ENCODE measurements at places on chromosomes 2 and 18.

DNA sequence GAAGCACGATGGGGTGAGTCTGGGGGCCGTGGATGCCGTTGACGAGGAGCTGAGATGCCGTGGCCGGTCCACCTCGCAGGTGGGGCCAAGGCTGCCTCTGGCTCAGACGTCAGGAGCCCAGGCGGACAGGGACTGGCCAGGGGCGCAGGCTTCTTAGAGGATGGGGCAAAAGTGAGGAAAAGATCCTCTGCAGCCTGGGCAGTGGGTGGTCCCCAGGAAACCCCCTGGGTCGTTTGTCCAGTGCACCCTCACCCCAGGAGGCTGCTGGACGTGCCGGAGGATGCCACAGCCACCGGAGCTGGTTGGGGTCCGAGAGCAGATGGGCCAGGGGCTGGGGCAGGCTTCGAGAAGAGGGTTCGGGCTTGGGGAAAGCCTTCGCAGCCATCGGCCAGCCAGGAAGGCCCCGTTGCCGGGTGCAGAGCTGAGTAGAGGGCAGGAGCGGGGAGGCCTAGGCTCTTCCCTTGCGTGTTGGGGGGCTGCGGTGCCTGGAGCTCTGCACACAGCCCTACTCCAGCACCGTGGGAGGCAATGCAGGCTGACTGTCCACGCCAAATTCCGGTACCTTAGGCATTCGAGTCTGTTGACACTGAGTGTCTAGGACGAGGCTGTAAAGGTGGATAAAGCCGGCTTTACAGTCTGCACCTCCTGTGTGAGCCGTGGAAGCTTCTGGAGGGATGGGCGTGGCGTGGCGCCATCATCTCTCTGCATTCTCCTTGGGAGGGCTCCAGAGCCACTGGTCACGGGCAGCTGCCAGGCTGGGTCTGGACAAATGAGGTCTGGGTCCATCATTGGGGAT is 18.8 kb downstream of the GPC1 start:
- no peak for DNase-seq

DNA sequence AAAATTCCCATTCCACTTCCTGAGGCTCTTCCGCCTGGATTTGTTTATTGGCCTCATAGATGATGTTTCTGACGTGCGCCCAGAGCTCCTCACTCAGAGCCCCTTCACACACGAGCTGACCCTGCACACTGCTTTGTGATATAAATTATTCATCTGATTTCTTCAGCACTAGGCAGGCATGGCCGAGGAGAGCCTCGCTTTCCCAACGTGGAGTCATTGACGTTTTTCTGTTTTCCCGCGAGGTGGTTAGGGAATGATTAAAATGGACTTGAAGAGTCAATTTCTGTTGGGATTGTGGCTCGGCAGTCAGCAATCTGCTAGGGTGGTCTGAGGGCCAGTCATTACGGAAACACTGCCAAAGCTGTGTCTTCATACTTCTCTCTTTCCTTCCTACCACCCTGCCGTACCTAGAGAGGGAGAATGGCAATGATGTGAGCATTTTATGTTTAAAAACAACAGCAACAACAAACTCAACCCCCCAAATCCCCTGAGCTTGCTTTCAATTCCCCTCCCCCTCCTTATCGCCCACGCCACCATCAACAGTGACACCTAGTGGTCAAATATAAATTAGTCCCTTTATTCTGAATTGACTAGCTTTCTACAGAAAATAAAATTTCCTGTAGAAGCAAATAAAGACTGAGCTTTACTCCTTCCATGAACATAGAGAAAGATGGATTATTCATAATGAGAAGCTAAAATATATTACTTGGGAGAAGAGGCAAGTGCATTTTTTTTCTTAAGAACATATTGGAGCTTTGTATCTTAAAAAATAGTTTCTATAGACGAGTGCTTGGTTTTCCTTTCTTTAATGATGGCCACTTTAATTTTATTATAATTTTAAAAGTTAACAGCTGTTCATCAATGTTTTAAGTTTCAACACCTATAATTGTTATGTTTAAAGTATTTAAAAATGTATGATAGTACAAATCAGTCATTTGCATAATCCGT is 285.1 kb downstream of the MTX2 start:
- DNase-seq = no peak

DNA sequence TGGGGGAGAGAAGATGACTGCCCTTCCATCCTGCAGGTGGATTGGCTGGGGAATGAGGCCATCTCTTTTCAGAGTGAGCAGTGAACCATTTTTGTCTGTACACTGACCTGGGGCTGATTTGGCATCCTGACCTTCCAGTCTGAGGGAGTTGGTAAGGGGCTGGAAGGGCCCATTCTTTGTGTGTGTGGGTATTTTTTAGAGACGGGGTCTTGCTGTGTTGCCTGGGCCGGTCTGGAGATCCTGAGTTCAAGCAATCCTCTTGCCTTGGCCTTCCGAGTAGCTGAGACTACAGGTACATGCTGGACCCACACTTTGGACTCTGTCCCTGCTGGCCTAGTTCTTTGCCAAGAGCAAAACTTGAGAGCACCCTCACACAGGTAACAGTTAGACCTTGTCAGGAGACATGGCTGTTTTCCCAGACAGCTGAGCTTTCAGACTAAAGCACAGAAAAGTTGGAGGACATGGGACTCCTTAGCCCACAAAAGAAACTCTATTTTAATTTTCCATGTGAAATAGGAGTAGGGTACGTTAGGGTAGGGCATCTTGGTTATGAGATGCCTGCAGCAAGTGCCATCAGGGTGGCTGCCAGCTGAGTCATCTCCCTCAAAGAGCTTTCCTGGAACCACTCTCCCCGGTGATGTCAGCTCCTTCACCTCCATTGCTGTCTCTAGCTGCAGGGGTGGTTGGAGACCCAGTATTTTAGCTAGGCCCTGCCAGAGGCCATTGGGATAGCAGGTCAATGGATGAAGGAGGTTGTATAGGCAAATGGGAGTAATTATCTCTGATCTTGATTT is 60.7 kb downstream of the DGKD start:
- DNase-seq = no peak

DNA sequence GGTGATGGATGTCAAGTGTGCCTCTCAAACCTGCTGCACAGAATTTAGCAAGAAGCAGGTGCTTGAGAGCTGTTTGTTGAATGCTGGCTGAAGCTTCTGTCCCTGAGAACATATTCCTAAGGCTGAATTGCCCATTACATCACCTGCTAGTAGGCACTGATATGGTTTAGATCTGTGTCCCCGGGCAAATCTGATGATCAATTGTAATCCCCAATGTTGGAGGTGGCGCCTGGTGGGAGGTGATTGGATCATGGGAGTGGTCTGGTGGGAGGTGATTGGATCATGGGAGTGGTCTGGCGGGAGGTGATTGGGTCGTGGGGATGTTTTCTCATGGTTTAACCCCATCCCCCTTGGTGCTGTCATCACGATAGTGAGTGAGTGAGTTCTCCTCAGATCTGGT is 128.0 kb downstream of the HRH4 start:
- no peak for DNase-seq

- no peak for DNase-seq
Measured at GRCh38 chr2:126883666-126884040, 15.0 kb upstream of the TEX51 start.

DNA sequence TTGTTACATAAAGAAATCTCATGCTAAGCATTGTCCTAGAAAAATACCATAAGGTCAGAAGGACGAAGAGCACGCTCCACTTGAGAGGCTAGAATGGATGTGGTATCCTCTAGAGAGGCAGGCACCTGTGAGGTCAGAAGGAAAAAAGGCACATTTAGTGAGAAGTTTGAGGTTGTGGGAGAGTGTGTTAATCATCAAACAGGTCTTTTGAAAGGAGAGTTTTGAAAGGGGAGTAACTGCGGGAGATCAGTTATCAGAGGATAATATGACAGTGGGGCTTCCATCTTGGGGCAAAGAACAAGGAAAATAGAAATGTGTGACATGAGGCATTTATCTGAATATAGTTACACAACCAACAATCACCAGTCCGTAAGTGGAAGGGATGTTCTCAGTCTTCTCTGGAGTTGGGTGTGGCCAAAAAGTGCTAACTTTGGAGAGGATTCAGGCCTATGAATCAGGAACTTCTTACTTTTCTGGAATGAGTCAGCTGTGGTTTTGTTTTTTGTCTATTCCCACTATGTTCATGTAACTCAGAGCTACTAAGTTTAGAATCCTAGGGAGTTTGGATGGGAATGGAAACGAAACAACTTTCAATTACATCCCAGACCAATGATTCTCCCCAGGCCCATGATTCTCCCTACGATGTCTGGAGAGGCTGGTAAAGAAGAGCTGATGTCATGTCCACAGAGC is 451.4 kb upstream of the ST6GAL2 start:
- no peak for DNase-seq

GRCh38 chr2:182858671-182859070 is 7.8 kb downstream of the FRZB start:
- no peak for DNase-seq

DNA sequence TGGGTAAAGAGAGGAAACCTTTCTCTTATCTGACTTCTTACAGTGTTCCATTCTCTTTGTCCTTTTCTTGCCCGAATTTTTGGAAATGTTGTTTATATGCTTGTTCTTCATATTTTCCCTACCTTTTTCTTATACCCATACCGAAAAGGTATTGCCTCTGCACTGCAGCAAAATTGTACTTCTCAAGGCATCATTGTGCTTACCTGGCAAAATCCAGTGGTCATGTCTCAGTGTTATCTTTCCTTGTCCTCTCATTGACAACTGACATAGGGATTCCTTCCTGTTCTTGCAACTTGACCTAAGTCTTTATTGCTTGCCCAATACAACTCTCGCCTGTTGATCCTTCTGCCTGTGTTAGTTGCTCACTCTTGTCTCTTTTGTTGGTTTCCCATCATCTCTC is 842.2 kb downstream of the CNTNAP5 start:
- no peak for DNase-seq

- no peak for DNase-seq
Measured at GRCh38 chr2:328761-329160, 40.9 kb upstream of the ALKAL2 start.

- no peak for DNase-seq
Measured at GRCh38 chr2:26075173-26075572, 41.3 kb downstream of the RAB10 start.

GRCh38 chr2:240933966-240934700 is 28.0 kb downstream of the CROCC2 start:
- no peak for DNase-seq

- DNase-seq = peak; percentile 3
Measured at GRCh38 chr2:191625016-191625415, 52.9 kb upstream of the NABP1 start.

- DNase-seq = no peak
Measured at GRCh38 chr2:48545244-48545643, 15.3 kb downstream of the STON1 start.

DNA sequence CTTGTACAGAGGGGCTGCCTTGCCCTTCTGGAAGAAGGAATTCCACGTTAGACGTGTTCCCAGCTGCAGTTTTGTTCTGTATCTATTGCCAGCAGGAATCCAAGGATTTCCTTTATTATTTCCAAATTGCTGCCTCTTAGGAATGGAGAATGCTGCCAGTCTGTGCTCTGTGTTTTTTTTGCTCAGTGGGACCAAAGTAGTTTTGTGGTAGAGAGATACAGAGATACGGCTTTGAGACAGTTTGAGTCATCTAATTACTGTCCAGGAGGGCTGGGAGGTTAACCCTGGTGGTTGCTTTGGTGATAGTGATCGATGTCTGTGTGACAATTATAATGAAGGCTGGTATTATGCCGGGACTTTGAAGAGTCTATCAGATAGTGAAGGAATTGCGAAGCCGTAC is 26.3 kb downstream of the ASAP2 start:
- DNase-seq = no peak

All from stimulated activated CD8-positive, alpha-beta memory T cell treated with anti-CD3 and anti-CD28 coated beads, Interleukin-7, amount 100 ng/mL, for 1 hour (primary cell).